CD4-positive, alpha-beta T cell treated with Interleukin-10 for 1 hour (primary cell): ENCODE measurements at places on chromosomes 5 and 9.

GRCh38 chr5:39218482-39219402 is 621 bp downstream of the FYB1 start:
- no peak for DNase-seq

DNA sequence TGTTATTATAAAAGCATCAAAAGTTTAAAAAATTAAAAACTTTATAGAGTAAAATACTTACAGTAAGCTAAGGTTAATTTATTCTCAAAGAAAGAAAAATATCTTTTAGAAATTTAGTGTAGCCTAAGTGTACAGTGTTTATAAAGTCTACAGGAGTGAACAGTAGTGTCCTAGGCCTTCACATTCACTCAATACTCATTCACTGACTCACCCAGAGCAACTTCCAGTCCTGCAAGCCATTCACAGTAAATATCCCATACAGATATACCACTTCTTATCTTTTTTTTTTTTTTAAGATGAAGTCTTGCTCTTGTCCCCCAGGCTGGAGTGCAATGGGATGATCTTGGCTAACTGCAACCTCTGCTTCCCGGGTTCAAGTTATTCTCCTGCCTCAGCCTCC is 73.1 kb upstream of the FST start:
- no peak for DNase-seq

GRCh38 chr9:35495984-35496383 is 6.1 kb downstream of the RUSC2 start:
- no peak for DNase-seq

DNA sequence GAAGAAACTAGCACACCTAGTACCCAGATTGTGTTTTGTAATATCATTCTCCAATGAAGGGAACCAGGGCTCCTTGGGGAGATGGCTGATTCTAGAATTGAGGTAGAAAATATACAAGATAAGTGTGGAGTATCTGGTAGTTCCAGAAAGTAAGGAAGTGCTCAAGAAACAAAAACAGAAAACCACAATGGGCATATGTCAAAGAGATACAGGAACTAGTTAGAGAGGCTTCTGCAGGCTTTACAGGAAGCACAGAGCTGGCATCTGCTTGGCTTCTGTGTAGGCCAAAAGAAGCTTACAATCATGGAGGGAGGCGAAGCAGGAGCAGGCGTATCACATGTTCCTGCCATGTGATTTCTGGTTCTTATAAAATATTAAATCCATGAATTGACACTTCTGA is 105.7 kb upstream of the TMEM161B start:
- no peak for DNase-seq
